ENCODE measurements at places on chromosomes 13 and 19. TPM values are rescaled to one million over a fixed set of nuclear protein-coding genes. Genes with fewer than 3 reads are reported as not detected.

VMAC gene
- 7.9 TPM for total RNA-seq

IFNL1 gene
- total RNA-seq = not detected

FGF9 gene
- total RNA-seq = 0.25 TPM

FCAR gene
- total RNA-seq = 2.2 TPM

CRLF1 gene
- total RNA-seq = 15.2 TPM

GRIK5 gene
- total RNA-seq = 2.5 TPM

DNA sequence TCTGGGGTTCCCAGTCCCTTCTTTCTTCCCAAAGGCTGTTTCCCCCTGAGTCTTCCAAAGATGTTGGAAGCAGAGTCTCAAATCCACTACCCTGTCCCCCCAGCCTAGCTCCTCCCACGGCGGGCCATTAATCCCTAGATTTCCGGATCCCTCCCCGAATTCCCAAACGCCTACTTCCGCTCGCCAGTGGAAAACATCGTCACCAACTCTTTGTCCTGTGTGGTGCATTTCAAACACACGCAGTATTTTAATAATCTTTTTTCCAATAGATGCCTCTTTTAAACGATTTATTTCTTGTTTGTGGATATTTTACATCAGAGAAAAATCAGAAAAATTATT, 610 bp downstream of the ZNF791 start:
- DNase-seq = no peak

- peak; percentile 94 for DNase-seq
Measured at GRCh38 chr19:3336680-3337523, 29.5 kb upstream of the NFIC start.

Data from vagina (tissue), 2 donors.